ENCODE measurements at places on chromosomes 6 and 20.

- peak; percentile 61 for DNase-seq
Measured at GRCh38 chr6:34791164-34791700, 651 bp upstream of the BLTP3A start.

- no peak for DNase-seq
Measured at GRCh38 chr6:43407296-43407695, 20.0 kb upstream of the ABCC10 start.

DNA sequence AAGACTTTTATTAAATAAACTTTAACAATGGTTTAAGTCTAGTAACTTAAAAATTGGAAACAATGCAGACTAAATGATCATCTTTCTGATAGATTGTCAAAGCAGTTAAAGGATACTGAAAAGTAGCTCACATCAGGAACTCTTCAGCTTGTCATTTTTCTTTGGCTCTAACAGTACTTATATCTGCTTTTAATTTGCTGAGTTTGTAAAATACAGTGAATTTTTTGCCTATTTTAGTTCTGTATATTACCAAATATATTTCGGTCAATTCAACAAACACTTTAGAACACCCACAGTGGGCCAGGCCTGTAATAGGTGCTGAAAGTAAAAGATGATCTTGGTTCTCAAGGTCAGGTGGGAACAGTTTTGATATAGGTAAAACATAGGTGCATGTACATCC is 22.3 kb downstream of the MKKS start:
- DNase-seq, result no peak

DNA sequence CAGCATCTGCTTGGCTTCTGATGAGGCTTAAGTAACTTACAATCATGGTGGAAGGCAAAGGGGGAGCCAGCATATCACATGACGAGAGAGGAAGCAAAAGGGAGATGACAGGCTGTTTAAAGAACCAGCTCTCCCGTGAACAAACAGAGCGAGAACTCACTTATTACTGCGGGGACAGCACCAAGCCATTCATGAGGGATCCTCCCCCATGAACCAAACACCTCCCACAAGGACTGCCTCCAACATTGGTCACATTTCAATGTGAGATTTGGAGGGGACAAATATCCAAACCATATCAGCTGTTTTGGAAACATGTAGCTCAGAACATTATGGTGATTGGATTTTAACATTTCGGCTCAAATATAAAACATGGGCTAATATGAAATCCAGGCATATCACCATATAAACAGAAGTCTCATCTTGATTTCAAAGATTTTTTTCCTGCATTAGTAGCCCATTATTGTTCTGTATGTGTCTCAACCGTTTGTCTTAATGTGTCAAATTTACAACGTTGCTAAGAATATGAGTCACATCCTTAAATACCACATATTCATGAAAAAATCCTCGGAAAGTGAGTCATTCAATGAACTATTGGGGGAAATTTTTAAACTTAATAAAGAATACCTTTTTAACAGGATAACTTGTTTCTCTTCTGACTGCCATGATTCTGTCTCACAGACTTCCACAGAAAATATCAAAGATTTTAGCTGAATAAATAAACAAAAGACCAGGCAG is 894.3 kb downstream of the TFAP2A start:
- DNase-seq, result peak; percentile 87

DNA sequence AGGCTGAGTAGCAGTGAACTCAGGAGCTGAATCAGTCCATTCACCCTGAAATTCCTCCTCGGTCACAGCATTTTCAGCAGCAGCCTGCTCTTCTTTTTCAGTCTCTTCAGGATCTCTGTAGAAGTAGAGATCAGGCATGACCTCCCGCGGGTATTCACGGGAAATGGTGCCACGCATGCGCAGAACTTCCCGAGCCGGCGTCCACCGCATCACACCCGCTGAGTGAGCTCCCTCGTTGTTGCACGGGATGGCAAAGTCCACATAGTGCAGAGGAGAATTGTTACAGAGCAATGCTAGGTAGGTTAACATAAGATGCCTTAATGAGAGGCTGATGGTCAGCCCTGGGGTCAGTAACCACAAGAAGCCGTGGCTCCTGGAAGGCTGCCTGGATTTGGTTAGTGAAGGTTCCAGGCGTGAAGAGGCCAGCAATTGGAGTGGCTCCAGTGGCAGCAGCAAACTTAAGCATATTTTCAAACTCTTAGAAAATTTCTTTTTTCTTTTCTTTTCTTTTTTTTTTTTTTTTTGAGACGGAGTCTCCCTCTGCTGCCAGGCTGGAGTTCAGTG is 113.5 kb upstream of the HDAC2 start:
- no peak for DNase-seq
